Stimulated activated CD8-positive, alpha-beta memory T cell treated with anti-CD3 and anti-CD28 coated beads, Interleukin-15, amount 100 ng/mL, for 4 hours (primary cell): ENCODE measurements at places on chromosomes 7 and 10.

DNA sequence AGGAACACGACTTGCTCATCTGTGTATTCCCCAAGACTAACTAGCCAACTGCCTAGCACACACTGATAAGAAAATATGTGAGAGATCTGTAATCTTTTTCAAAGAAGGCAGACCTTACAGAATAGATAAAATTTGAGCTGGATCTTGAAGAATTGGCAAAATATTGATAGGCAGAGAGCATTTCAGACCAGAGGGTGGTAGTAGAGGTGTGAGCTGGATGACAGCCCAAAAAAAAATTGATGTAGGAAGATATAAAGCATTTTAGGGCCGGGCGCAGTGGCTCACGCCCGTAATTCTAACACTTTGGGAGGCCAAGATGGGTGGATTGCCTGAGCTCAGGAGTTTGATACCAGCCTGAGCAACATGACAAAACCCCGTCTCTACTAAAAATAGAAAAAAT is 1.2 kb upstream of the ZNF746 start:
- DNase-seq: no peak

- no peak for DNase-seq
Observed at GRCh38 chr7:91814189-91814588, 66.3 kb downstream of the MTERF1 start.

DNA sequence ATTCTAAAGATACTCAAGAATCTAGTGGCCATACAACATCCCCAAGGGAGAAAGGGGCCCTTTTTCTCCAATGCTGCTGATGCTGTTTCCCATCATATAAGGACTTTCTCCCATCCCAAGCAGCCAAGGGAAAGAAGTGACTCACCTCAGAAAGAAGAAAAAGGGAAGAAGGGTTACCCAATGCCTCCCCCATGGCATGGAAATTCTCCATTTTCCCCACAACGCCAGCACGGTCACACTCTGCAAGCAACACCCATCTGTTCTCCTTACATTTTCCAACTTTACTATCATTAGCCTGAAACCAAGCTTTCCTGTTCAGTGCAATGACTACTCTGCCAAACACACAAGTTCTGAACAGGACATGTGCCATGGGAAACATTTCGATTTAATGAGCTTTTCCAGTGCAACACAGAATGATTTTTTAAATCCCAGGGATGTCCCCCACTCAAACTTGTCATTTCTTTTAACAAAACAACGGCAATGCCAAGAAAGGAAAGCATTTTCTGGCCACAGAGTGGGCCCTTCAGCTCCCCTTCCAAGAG is 67.9 kb downstream of the PTPRN2 start:
- DNase-seq: no peak

- no peak for DNase-seq
Observed at GRCh38 chr7:47807756-47808155, 140.5 kb downstream of the PKD1L1 start.

GRCh38 chr10:89086801-89087521 is 96.4 kb downstream of the FAS start:
- no peak for DNase-seq

- no peak for DNase-seq
Observed at GRCh38 chr7:148253629-148254028, 336.9 kb upstream of the C7orf33 start.

- no peak for DNase-seq
Observed at GRCh38 chr10:131111471-131112080, 199.9 kb downstream of the TCERG1L start.

- DNase-seq: no peak
Observed at GRCh38 chr10:103923502-103923901, 5.5 kb upstream of the STN1 start.

DNA sequence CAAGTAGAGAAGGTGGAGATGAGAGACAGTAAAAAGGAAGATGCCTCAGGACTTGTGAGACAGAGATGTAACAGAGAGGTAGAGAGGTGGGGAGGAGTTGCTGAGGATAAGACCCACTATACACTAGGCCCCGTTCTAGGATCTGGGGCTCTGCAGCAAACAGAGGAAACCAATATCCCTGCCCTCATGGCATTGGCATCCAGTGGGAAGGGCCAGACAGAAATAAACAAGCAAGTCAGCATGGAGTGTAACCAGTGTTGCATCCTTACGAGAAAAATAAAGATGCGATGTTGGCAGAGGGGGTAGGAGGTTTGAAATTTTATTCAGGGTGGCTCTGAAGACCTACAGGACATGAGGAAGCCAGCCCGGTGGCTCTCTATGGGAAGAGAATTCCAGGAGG is 22.0 kb upstream of the EEPD1 start:
- DNase-seq: no peak

DNA sequence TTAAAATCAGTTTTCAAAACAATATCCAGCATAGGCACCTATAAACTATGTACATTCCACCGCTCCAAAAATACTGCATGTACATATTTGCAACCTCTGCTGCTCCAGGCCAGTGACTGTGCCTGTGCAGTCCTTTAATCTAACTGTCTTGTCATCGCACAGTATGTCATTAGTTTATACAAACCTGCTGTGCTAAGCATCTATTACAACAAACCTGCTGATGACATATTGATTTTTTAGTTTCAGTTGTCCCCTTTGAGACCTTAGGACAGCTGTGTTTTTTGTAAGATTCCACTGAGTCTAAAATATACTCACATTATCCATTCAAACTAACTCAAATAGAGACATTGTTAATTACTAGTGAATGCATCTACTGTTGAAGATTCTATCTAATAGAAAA is 33.1 kb downstream of the SEMA3C start:
- no peak for DNase-seq

DNA sequence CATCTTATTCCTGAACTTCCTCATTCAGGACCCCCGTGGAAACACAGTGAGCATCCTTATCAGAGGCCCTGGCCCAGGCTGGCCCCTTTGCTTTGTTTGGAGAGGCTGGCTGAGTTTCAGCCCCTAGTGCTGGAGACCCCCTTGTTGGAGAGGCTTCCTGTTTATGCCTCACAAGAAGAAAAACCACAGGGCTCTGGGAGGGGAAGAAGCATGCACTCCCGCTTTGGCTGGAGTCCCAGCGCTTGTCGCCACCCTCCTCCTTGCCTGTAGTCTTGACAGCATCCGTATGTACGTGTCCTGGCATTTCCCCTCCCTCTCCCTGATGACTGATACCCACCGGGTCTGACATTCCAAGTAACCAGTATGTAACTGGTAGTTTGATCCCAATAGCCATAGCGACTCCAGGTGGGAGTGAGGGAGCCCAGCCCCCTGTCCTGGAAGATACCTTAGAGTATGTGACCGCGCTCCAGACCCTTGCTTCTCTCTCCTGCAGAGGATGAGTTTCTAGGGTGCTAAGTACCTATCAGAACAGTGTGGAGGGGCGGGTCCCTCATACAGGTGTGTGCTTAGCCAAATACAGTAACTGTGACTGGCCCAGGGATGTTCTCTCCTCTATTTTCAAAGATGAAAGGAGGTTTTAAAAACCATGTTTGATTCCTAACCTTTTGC is 6.9 kb upstream of the ATP6V0E2 start:
- no peak for DNase-seq

- DNase-seq: no peak
Observed at GRCh38 chr10:120034236-120034635, 141.7 kb downstream of the SEC23IP start.

- no peak for DNase-seq
Observed at GRCh38 chr10:129416155-129416554, 50.9 kb upstream of the MGMT start.

DNA sequence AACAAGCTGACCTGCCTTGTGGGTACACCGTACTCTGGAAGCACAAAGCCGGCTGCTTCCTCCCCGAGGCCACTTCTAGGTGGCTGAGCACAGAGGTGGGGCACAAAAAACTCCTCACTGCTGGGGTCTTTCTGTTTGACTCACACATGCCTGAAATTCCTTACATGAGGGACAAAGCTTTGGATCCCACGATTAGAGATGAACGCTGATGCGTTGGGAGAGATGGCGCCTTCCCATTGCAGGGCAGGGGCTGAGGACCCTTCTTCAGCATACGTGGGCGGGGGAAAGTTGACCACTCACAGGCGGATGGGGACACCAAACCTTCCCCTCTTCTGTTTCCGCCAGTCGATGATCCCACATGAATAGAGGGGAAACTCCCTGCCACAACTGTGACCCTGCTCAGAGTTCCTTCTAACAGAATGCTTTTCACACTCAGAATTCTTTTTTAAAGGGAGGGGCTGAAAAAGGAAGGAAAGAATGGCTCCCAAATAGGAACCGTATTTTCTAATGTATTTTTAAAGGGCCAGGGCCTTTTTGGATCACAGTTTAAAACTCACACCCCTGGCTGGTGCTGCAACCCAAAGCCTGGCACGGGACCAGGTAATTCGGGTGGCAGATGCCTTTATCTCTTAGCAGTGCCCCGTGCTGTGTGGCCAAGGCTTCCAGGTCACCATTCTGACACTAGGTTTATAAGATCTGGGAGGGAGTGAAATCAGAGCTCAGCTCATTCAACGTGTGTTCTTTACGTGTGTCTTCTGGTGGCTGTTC is 134.0 kb downstream of the PRKAG2 start:
- DNase-seq: no peak

DNA sequence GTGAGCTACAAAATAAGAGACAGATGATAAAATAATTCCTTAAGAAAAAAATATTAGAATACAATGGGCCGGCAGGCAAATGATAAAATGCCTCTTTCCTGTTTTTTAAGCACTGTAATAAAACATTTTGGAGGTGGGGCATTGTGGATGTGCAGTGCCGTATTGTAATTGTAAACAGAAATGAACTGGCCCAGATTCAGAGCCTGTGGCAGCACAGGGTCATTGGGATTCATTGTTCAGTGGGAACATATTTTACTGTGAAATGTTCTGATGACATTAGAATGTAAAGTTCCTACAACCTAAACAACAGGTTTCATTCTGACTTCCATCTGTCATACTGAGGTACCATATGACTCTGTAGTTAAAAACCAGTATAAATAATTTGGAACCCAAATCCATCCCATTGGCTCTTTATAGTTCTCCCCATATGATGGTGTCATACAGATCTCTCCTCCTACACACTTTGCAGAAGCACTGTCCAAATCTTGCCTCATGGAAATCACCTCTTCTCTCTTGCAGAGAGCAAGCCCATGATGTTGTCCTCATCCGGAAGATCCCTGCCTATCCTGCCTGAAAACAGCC is 264.6 kb downstream of the WDR37 start:
- DNase-seq: no peak

DNA sequence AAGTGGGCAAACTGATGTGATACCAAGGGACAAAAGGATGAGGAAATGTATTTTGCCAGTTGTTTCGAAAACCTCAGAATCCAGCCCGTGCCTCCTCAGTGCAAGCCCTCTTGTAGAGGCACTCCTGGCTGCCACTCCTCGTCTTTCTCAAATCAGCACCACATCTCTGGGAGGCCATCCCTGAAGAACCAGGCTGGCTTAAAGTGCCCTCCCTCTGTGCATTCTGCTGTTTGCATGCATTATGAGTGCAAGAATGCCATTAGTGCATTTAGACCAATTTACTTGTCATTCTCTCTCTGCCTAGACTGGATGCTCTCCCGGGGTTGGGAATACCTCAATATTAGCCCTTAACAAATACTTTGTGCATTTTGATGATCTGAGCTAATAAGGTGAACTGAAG is 19.9 kb upstream of the FAM180A start:
- no peak for DNase-seq

GRCh38 chr7:148142660-148143248 is 447.8 kb upstream of the C7orf33 start:
- no peak for DNase-seq

- DNase-seq: no peak
Observed at GRCh38 chr7:95781961-95782586, 9.7 kb downstream of the DYNC1I1 start.

GRCh38 chr7:99170730-99171074 is 26.8 kb upstream of the SMURF1 start:
- DNase-seq: no peak

- no peak for DNase-seq
Observed at GRCh38 chr10:29857843-29858701, 201.3 kb downstream of the JCAD start.

DNA sequence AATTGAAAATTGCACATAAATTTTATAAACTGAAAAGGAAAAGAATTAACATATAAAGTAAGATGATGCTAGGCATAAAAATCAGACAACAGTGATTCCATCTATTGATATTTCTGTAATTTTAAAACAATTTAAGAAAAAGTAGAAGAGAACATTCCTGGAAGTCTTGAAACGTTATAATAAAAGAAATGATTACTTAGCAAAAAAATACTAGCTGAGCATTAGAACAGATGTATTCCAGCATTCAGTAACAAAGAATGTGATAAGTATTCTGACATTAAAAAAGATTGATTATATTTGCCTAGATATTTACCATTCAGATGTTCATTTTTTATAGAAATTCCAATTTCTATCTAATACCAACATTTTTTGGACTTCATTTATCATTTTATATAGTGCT is 120.1 kb upstream of the PPP1R9A start:
- DNase-seq: no peak

GRCh38 chr10:120891365-120891764 is 40.2 kb downstream of the WDR11 start:
- no peak for DNase-seq

DNA sequence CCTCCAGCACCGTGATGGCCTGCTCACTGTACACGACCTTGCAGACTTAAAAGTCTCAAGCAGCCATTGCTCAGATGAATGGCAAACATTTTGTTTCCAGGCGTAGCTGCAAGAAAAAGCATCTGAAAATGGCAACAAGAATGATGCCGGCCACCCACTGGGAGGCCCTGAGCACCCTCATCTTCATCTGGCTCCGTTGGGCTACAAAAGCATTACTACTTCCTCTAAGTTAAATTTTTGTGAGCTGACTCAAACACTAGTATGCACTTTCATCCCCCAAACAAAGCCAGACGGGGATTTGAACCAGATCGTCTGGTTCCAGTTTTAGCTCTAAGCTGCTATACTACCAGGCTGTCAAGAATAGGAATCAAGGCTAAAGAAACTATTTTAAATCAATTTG is 116.6 kb upstream of the CDK1 start:
- DNase-seq: no peak

DNA sequence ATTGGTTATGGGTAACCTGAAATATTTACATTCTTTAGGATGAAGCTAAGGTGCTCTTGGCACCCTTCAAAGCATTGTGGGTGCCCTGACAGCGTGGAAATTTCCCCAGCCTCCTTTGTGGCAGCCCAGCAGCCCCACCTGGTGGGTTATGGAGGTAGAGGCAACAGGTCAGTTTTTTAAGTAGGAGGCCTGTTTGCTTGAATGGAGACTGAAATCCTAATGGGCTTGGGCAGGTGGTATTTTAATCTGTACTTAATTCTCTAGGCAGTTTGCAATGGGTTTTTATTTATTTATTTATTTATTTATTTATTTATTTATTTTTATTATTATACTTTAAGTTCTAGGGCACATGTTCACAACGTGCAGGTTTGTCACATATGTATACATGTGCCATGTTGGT is 139.4 kb downstream of the EPC1 start:
- no peak for DNase-seq

DNA sequence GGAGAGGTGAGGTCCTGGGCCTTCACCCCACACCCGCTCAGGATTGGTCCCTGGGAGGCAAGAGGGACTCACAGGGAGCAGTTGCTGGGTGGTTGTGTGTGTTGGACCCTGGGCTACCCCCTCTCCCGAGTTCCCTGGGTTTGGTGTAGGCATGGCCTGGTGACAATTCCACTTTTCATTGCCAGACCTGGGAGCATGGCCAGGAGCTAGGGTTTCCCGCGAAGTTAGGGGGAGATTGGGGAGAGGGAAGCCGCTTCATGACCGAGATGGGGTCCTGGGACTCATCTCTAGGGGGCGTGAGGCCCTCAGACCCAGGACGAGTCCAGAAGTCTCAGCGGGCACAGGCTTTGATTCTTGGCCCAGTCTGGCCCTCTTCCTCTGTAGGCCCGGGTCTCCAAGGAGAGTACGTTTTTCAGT is 606 bp downstream of the PALD1 start:
- no peak for DNase-seq
